ENCODE measurements at places on chromosomes 12 and 14. TPM values are rescaled to one million over a fixed set of nuclear protein-coding genes. Genes with fewer than 3 reads are reported as not detected.

CCDC196 gene
- total RNA-seq: not detected

GRCh38 chr12:78181544-78182162 lies 351.0 kb downstream of the NAV3 start:
- DNase-seq: no peak

- no peak for DNase-seq
Observed at GRCh38 chr12:115203701-115204100, 519.7 kb upstream of the TBX3 start.

- no peak for DNase-seq
Observed at GRCh38 chr12:74900232-74900631, 309.4 kb downstream of the KCNC2 start.

DNA sequence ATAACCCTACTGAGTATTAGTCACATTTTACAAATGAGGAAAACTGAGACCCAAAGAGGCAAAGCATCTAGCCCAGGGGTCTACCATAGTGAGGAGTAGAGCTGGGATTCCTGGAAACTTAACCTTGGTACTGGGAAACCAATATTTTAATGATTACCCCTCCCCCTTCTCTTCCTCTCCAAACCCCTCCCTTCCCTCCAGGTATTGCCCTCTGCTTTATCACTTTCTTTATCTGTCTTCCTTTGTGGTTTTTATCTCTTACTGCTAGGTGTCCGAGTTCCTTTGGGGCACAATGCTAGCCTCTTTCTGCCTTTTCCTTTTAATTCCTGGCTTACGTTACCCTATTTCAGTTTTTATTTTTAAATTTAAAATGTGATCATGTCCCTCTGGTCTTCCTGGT lies 2.8 kb downstream of the GABARAPL1 start:
- DNase-seq: no peak
